ENCODE measurements at places on chromosomes 7 and 10. TPM values are rescaled to one million over a fixed set of nuclear protein-coding genes. Genes with fewer than 3 reads are reported as not detected.
A peak's percentile ranks its signal among the peaks of the same experiment; 100 is the strongest.

Gene MACROH2A2
- polyA plus RNA-seq, result 20.8 TPM

Gene PYROXD2
- 4.0 TPM for polyA plus RNA-seq

Gene COL13A1
- polyA plus RNA-seq, result 0.89 TPM

Gene ADAM22
- 0.11 TPM for polyA plus RNA-seq

Gene SKIDA1
- 0.13 TPM for polyA plus RNA-seq

Gene GCC1
- 8.7 TPM for polyA plus RNA-seq

Gene HACD1
- polyA plus RNA-seq, result 32.5 TPM

Gene CLRN3
- polyA plus RNA-seq, result not detected

Gene TMEM248
- 70.2 TPM for polyA plus RNA-seq

Gene LOXL4
- 0.01 TPM for polyA plus RNA-seq

Gene GPR15LG
- 10.4 TPM for polyA plus RNA-seq

DNA sequence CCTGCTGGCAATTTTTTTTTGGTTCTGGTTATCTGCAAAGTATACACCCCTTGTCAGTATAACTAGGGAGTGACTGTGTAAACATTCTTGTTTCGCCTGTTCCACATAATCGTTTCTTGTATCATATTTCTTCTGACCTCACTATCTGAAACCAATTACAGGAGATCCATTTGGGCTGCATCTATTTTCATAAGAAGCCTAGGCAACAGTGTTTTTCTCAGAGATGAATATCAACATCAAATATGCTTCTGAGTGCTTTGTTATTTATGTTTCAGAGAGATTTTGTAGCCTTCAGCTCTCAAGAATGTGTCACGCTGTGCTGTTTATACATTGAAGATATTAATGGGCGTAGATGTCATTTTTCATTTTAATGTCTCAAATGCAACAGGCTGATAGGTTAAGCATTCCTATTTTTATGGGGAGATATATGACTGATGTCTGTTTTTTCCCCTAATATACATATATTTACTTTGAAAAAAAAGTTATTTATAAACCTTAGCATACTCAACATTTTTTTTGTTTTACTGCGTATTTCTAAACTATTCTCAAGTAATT lies 115.5 kb downstream of the FOXP2 start:
- no peak for DNase-seq

GRCh38 chr10:82288461-82288881 lies 413.5 kb downstream of the NRG3 start:
- DNase-seq, result no peak

DNA sequence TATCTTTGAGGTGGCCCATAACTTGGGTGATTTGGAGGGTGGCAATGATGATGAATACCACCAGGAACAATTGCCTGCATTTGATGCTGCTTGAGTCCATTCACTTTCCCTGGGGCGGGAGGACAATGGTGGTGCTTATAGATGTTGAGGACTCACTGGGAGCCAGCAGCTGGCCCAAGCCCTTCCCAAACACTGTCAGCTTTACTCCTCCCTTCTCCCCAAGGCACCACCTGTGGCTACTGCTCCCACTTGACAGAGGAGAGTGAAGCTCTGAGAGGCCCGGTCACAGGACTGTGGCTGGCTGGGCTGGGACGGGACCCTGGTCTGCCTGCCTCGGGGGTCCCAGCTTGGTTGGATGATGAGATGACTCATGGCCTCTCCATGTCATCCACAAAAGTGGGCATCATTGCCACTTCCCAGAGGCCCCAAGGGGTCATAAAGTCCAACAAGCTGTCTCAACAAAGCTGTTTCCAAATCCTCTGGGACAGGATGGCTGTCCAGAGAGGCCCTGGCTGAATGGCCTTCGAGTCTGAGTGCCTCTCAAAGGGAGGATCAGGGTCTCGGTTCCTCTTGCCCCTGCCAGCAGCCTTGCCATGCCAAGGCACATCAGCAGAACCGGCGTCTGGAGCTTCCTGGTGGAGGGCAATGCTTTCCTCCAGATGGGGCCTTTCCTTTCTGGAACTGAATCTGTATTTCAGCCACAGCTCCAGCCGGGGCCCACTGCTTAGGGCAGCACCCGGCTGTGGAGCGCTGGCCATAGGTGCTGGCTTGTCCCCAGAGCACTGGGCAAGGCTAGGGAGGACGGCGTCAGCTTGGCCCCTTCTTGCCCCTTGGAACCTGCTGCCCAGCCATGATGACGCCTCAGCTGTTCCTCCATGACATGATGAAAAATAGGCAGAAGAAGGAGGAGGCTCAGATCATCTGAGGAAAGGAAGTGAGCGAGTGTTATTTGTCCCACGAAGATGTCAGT lies 47.0 kb upstream of the PLEKHA1 start:
- DNase-seq, result no peak

GRCh38 chr10:129085811-129086210 lies 381.2 kb upstream of the MGMT start:
- no peak for DNase-seq

- DNase-seq, result no peak
Observed at GRCh38 chr7:116952635-116953371, 498 bp upstream of the ST7 start.

- DNase-seq, result no peak
Observed at GRCh38 chr10:78118591-78118990, 84.9 kb downstream of the RPS24 start.

DNA sequence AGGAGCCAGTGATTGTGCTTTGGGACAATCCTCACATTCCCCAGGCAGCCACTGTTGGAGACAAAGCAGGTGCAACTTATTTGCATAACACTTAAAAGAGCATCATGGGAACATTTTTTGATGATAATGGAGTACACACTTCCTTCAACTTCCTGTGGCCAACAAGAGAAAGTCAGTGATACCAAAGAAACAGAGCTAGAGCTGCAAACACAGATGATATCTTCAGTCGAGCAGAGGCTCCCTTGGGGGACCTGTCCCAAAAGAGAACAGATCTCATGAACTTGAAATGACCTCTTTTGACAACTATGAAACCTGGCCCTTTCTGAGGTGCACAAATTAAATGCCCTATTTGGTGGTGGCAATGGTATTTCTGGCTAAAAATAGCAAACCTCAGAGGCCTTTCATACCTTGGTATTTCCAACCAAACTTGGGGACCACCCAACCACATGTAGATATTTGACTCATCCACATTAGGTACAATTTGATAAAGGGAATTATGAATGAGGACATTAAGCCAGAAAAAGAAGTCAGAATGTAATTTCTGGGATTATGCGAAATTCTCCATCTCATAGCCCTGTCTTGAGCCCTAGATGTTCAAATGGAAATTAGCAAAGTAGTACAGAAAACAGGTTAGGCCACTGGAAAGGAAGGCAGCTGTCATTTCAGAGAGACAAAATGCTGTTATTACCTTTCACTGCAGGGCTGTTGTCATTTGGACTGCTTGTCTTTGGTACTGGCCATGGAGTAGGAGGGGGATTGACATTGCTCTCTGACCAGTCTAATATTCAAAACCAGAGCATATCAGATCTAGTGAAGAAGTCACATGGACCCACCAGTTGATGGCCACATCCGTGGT lies 146.2 kb downstream of the ICA1 start:
- no peak for DNase-seq

- DNase-seq, result peak; percentile 84
Observed at GRCh38 chr7:6385110-6385781, 62.5 kb downstream of the DAGLB start.

DNA sequence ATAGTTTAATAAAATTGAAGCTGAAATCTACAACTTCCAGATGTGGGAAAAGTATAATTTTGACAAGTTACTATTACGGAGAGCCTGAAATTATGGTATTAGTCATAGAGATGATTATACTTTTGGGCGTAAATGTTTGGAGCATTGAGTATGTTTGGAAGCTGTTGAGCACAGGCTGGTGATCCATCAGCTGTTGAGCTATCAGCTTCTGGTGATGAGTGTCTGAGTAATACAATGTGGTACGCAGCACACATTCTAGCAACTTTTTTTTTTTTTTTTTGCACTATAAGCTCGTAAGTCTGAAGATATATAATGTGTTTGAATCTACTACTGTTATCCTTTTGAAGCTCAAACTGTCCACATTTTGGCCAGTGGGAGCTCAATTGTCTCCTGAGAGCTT lies 123.4 kb downstream of the ATE1 start:
- DNase-seq, result no peak

DNA sequence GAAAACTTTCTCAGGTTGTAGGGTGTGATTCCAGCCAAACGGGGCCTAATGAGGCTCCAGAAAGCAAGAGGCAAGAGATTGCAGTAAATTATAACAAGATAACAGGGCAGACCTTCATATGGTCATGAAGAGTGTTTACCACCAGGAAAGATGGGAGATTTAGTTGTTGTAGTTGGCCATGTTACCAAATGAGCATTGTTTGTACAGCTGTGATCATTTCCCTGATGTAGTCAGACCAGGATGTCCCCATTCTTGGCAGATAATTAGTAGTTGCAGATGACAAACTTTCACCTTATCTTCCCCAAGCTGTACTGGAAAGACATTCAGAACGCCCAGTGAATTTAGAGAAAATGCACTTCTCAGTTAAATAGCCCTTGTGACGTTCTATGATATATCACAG lies 630.8 kb downstream of the ANKRD7 start:
- DNase-seq, result no peak

- DNase-seq, result no peak
Observed at GRCh38 chr7:45978731-45979211, 57.7 kb upstream of the IGFBP3 start.

GRCh38 chr7:39757604-39758003 lies 134.2 kb downstream of the RALA start:
- no peak for DNase-seq

GRCh38 chr7:139255290-139255689 lies 24.3 kb downstream of the UBN2 start:
- no peak for DNase-seq

DNA sequence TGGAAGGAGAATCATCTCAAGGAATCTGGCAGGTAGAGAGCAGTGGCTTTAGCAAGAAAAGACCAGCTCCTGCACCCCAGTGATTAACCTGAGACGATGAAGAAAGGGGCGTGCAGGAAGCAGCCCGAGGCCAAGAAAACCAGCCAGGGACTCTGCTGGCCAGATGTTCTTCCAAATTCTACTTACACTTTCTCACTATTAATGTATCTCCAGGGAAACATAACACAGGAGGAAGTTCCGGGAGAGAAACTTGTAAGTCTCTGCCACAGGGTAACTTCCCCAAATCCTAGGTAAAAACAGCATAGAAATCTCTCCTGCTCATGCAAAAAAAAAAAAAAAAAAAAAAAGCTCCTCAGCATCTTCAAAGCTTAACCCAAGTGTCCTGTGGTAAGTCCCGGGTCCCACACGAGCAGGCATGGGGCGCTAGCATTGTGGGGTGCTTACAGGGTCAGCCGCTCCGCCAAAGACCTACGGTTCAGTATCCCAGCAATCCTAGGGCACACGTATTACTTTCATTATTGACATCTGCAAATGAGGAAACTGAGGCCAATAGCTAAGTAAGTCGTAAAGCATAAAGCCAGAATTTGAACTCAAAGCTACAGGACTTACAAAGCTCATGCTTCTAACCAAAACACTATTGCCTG lies 97.2 kb upstream of the GNA12 start:
- no peak for DNase-seq

DNA sequence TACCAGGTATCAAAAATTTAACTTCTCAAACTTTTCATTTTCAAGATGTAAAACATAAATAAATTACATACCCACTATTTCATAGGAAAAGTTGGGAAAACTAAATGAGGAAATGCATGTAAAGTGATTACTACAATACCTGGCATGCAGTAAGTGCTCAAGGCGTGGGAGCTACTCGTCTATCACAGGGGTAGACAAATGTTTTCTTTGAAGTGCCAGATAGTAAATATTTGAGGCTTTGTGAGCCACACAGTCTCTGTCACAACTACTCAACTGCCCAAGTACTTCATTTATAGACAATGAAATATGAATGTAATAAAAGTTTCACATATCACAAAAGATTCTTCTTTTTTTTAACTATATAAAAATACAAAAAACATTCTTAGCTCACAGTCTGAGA lies 96.4 kb upstream of the PCGF5 start:
- no peak for DNase-seq

DNA sequence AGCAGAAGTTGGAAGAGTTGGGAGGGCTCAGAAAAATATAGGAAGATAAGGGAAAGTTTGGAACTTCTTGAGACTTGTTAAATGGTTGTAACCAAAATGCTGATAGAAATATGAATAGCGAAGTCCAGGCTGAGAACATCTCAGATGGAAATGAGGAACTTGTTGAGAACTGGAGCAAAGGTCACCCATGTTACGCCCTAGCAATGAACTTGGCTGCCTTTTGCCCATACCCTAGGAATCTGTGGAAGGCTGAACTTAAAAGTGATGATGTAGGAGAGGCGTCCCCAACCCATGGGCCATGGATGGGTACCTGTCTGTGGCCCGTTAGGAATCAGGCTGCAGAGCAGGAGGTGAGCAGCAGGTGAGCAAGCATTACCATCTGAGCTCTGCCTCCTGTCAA lies 347.8 kb downstream of the ARL4A start:
- DNase-seq, result no peak

DNA sequence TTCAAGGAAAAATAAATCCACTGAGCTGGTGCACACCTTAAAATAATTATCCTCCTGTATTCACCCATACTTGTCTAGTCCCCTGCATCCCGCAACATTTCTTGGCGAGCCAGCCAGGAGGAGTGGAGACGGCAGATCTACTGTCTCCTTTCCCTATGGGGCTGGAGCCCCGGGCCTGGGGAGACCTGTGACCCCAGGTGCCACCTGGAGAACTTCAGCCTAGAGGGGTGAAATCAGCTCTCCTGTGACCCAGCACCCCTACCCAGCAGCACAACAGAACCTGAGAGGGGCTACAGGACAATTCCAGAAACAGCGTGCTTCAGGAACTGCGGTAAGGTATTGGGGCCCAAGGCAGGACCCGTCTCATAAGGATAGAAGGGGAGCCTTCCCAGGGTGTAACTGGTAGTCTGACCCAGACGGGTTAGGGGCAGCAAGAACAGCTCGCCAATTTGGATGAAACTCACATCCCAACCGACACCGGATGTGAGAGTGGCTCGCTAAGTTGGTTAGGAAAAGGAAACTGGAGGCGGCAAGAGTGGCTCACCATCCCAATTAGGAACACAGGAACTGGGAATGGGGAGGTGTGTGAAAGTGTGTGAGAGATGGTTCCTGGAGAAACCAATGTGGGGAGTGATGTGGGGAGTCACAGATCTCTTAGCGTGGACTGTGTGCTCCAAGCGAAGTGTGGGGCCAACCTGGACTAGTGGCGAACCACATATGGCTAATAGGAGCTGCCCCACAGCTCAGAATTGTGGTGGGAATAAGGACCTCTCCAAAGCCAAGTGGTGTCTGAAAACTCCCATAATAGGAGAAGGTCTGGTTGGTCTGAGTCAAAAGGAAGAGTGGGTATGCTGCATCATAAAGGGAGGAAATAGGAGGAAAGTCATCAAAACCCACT lies 15.1 kb upstream of the DENND2A start:
- DNase-seq, result no peak

DNA sequence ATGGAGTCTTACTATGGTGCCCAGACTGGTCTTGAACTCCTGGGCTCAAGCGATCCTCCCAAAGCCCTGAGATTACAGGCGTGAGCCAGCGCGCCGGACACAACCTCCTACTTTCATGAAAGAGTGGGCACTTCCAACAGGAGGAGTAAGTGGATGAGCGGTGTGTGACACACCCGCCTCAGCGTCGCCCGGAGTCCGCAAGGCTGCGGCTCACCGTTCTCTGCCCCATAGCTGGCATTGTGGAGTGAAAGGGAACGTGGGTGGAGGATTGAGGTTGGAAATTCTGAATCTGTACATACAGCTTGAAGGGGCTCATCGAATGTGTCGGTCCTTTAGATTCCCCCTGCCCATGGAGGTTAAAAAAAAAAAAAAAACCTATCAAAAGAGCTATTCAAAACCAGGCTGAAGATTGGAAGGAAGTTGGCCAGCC lies 524 bp upstream of the PRXL2A start:
- DNase-seq, result no peak

GRCh38 chr10:110239892-110240291 lies 32.5 kb downstream of the MXI1 start:
- DNase-seq, result no peak
